Right renal cortex interstitium (tissue), 3 donors: ENCODE measurements at places on chromosomes 1 and 21.

DNA sequence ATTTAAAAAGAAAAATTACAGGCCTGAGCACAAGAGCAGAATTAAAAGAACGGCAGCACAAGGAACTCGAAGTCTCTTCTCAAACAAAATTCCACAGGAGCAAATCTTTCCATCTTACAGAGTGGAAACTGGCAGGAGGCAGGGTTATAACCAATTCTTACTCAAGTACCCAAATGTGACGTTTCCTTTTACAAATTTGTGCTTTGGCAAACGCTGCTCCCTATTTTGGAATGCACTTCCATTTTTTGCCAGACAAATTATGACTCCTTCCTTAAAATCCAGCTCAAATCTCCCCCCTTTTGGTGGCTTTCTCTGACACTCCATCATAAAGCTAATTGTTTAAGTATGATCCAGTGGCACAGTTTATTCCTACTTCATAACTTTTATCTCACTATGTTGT is 7.8 kb downstream of the ERI3 start:
- no peak for DNase-seq

- no peak for DNase-seq
Observed at GRCh38 chr1:1921459-1921862, 2.4 kb upstream of the TMEM52 start.

DNA sequence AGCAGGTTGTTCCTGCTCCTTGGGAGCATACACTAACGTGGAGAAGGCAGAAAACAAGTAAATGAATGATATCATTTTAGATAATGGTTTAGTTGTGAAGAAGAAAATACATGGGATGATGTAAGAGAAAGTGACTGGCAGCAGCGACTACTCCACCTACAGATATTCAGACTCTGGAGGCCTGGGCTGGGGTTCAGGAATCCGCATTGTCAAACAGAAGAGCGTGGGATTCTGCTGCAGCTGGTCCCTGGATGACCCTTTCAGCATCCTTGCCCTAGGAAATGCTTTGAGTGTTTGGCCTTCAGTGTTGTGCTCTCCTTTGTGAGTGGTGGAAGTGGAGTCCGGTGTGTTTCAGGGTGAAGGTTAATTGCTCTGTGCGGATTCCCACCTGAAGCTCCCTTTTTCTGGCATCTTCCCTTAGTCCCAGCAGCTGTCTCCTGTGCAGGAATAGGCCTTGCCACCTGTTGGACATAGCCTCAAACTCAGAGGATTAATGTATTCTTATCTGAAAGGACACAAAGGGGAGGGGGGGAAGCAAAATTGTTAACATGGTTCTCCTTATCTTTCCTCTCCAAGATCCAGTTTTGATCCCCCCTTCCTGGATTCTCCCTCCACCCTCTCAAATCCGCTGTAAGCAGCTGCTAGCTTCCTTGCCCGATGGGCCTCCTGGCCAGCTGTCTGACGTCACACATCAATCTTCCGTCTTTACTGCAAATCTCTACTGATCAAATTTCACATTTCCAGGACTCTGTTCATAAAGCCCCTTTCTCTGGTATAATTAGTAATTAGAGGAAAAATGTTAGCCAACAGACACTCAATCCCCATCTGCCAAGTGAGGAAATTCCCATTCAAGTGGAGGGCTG is 68.3 kb upstream of the SPAG17 start:
- DNase-seq = no peak

DNA sequence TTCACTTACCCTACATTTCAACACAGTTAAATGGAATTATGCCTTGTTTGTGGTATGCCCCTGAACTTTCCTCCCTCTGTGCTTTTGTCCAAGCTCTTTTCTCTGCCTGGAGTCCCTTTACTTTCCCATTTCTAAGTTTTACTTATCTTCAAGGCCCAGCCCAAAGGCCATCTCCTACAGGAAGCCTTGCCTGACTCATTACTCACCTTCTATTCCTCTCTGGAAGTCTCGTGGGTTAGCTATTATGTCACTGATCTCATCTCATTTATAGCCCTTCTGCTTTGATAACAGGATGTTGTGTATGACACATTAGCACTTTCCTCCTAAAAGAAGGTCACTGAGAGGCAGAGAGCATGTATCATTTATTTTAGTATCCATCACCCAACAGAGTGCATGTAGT is 78.8 kb upstream of the CD1D start:
- no peak for DNase-seq

DNA sequence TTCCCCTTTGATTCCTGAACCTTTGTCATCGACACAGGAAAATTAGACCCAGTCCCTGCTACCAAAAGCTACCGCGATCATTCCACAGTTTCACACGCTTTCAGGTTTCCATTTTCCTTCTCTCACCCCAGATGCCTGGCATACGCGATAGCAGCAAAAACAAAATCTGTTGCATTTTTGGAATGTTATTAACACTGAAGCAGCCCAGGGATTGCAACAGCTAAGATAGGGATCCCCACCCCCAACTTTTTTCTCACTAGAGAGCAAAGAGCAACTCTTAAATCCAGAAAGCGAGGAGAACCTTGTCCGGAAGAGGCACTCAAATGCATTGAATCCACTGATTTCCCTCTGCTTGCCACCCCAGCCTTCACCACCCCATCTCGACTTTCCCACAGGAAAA is 8.9 kb downstream of the OVAAL start:
- no peak for DNase-seq

DNA sequence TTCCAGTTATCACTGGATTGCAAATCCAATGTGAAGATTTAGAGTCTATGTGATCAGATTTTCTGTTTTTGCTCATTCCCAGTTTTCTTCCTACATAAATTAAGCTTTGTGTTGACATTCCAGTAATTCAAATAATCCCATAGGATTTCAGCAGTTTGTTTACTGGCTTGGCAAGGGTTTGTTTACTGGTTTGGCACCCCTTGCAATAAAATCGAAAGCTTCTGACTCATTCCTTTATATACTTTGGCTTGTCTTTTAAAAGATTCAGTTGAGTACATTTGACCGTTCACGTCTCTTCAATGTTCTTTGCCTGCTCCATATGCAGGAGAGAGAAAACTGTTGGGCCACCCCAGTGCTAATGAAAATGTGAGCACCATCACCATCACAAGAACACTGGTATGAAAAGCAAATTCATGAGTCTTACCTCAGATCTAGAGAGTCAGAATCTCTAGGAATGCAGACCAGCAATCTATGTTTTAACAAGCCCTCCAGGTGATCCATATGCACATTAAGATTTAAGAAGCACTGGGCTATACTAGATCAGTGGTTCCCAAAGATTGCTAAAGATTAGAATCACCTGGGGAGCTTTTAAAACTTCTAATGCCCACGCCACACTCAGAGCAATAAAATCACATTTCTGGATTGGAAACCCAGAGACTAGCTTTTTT is 32.8 kb downstream of the ZC3H11B start:
- DNase-seq = no peak

DNA sequence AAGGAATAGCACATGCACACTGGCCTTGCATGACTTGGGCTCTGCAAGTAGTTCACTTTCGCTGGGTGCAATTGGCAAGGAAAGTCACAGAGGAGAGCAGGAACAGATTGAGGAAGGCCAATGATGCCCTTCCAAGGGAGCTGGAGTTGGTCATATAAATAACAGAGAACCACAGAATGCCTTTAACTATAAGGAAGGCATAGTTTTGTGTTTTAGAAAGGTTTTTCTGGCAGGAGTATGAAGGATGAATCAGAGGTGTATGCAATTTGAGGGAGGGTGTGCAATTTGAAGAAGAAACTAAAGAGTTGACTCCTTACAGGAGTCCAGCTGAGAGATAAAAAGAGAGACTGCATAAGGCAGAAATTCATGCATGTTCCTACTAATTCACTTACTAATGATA is 112.1 kb downstream of the PHTF1 start:
- no peak for DNase-seq

DNA sequence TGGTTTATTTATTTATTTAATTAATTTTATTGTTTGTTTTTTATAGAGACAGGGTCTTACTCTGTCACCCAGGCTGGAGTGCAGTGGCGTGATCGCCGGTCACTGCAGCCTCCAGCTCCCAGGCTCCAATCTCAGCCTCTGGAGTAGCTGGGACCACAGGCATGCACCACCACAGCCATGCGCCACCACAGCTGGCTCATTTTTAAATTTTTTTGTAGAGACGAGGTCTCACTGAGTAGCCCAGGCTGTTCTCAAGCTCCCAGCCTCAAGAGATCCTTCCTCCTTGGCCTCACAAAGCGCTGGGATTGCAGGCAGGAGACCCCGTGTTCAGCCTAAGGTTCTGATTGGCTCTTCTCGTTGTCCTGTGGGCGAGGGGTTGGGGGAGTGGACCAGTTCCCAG is 22.1 kb downstream of the UMODL1 start:
- no peak for DNase-seq

DNA sequence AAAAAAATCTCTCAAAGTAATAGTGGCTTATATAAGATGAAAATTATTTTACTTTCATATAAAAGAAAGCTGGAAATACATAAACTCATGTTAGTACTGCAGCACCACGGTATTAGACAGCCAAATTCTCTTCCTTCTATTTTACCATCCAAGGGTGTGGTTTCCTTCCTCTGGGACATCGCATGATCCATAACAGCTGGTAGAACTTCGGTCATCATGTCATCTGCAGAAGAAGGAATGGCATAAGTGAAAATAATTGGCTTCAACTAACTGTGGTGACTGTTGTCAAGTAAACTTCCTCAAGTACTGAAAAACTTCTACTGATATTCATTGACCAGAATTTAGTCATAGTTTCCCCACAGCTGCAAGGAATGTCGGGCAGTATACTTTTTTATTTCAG is 28.3 kb upstream of the IFI44L start:
- DNase-seq = no peak

DNA sequence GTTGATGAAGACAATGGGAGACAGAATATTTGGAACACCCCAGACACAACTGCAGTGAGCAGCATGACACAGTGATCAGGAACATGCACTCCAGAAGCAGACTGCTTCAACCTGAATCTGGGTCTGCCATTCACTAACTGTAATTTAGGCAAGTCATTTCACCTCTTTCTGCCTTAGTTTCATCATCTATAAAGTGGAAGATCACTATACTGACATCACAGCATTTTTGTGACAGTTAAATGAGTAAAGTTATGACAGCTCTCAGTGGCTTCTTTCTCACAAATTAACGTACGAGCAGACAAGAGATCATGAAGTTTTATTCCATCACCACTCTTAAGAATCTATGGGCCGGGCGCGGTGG is 14.3 kb downstream of the LRRC41 start:
- DNase-seq = no peak

DNA sequence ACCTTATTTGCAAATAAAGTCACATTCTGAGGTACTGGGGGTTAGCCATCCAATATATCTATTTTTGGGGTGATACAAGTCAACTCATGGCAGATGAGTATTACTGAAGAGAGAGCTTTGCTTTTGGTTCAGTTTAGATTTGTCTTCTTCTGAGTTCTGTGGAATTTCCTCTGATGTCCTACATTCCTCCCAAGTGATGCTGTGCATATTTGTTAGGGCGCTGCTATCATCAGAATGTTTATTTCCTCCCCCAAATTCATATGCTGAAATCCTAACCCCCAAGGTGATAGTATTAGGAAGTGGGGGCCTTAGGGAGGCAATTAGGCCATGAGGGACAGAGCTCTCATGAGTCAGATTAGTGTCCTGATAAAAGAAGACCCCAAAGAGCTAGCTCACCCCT is 96.2 kb upstream of the WLS start:
- DNase-seq = no peak

DNA sequence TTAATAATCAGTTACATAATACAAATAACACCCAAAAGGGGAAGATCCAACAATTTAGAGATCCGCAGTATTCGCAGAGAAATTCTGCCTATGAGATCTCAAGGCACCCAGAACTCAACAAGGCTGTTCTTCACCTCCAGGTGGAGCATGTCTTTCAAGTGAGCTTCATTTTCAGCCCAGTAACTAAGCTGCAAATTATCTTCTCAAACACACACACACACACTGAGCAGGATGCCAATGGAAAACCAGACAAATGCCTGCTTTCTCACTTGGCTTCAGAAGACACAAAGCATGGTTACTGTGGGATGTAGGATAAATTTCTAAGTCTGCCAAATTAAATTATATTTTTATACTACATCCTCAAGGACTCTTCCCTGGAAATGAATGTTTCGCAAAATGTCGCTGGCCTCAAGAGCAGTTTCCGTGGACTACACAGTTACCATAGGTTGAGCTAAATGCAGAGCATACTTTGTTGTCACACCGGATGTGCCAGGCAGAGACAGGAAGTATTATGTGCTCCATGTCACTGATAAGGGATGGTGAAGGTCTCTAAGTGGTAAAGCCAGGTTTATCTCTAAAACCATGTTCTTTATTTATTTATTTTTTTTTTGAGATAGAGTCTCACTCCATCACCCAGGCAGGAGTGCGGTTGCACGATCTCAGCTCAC is 30.3 kb downstream of the UBR4 start:
- no peak for DNase-seq

- no peak for DNase-seq
Observed at GRCh38 chr1:67496329-67496728, 66.1 kb upstream of the SERBP1 start.

GRCh38 chr21:26835027-26835713 is 10.0 kb downstream of the ADAMTS1 start:
- DNase-seq = no peak

- no peak for DNase-seq
Observed at GRCh38 chr21:32281531-32281930, 2.7 kb upstream of the MIS18A start.

DNA sequence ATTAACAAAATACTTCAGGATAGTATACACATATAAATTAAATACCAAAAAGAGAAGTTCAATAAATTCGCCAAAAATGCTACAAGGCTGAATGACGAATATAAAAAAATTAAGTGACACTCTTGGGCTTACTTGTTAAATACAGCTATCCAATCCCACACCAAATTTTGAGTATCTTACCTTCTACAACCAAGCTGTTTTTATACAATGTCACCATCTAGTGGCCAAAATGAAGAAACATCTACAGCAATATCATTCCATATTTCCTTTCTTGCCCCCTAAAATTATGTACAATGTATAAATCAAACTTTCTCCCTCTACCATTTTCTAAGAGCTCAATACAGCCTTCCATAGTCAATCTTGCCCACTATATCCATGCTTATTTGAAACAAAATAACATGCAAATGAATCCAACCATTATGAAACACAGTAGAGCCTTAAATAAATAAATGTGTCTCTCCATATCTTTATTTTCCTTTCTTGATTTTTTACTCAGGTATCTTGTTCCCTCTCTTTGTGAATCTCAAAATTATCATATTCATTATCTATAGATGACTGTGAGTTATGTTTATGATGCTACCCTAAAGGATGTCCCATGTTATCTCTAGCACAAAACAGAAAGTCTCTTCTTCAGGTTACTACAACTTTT is 86.3 kb downstream of the ACBD6 start:
- DNase-seq = no peak

DNA sequence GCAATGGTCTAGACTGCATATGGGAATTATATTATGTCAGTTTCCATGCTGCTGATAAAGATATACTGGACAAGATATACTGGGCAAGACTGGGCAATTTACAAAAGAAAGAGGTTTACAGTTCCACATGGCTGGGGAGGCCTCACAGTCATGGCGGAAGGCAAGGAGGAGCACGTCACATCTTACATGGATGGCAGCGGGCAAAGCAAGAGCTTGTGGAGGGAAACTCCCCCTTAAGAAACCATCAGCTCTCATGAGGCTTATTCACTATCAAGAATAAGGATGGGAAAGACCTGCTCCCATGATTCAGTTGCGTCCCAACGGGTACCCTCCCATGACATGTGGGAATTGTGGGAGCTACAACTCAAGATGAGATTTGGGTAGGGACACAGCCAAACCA is 21.2 kb downstream of the CCT8 start:
- no peak for DNase-seq

- no peak for DNase-seq
Observed at GRCh38 chr1:234148816-234149215, 224.4 kb upstream of the COA6 start.

- DNase-seq = no peak
Observed at GRCh38 chr1:41350055-41350378, 11.2 kb upstream of the FOXO6 start.
